NCI-H2107 (cell line): ENCODE measurements at places on chromosomes 5 and 9.

DNA sequence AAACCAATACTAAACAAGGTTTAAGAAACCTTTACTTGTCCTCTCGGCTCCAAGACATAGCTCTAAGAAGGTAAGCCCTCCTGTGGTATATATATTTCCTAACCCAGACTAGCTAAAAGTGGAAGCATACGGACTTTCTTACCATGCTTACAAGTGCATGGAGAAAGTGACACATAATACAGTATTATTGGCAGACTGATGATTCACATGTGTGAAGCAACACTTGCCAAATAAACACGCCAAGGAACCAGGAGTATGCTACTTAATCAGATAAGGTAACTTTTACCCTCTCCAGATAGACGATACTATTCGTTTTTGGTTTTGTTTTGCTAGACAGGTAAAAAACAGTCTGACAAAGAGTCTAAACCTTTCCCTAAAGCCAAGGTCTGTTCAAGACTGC lies 264.1 kb downstream of the MLLT3 start:
- DNase-seq = no peak

- DNase-seq = no peak
Measured at GRCh38 chr9:8514760-8515159, 715.2 kb upstream of the DMAC1 start.

DNA sequence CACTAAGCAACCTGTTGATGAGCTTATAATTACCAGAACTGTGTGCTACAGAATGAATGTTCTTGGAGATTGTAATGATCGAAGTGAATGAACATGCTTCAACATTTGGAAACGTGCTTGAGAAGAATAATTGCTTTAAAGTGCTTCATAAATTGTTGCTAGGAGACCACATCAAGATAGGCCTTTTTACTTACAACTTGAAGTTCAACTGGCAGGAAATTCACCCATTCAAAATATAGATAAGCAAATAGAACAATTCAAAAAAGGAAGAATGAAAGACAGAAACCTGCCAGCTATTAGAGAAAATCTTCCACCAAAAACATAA lies 38.0 kb upstream of the SLC44A1 start:
- DNase-seq = no peak

GRCh38 chr9:134180786-134181647 lies 16.7 kb upstream of the RNU6ATAC start:
- DNase-seq = no peak

DNA sequence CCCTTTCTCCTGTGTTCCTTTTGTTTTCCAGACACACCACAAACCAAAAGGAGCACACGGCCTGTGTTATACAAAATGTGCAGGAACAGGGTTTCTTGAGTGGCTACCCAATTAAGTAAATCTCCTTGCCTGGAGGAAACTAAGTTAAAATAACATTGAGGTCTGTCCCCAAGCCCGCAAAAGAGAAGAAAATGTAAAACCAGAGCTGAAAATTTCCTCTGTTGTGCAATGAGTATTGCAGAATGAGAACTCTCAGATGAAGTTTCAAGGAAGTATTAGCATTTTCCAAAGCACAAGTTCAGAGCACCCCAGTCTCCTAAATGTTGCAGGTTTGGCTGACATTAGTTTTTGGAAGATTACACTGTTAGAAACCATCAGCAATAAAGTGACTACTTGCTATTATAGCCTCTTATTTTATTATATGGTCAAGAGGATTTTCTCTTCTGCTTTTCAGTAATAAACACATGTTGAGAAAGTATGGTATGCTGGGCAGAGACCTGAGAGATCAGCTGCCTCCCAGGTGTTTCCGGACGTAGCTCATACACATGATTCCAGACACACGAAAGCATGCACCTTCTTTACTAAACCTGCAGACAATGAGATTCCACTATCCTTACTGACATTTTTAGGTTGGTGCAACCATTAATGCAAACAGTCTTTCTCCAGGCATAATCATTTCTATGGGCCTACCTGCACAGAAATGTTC lies 161.3 kb downstream of the SNCAIP start:
- no peak for DNase-seq
